ENCODE measurements at places on chromosomes 6 and 20.

GRCh38 chr20:62274332-62274950 is 28.4 kb upstream of the ADRM1 start:
- no peak for DNase-seq

GRCh38 chr20:59573837-59574236 is 30.5 kb upstream of the PHACTR3 start:
- no peak for DNase-seq

- DNase-seq: no peak
Observed at GRCh38 chr6:24879351-24879750, 56.4 kb downstream of the RIPOR2 start.

- DNase-seq: no peak
Observed at GRCh38 chr6:155147958-155148663, 115.7 kb upstream of the CLDN20 start.

- DNase-seq: no peak
Observed at GRCh38 chr6:14434916-14435690, 317.5 kb downstream of the CD83 start.

DNA sequence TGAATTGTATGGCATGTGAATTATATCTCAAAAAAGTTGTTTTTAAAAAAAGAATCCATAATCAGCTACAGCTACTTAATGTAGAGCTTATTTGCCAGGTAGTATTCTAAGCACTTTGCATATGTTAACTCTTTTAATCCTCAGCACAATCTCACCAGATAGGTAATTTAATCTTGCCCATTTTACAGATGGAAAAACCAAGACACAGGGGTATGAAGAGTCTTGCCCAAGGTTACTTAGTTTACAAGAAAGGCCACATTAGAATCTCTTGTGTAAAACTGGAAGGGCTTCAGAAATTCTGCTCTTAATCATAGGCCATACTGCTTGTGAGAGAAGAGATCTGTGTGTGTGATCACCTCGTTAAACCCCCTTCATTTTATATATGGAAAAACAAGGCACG is 13.4 kb upstream of the RNF182 start:
- no peak for DNase-seq

DNA sequence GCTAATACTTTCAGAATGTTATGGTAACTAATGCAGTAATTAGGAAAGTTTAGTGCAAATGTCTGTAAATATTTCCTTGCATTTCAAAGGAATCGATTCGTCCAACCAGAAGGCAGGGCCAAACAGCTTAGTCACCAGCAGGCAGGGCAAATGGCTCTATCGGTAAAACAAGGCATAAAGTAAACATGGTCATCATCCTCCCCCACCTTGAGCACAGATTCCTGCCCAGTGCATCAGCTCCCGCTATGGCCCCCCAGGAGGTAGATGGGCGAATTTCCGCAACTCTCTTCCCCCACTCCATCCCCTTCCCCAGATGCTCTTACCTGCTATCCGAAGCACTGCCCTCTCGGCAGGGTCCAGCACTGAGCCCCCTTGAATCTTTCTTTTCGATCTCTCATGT is 103.8 kb upstream of the BEND6 start:
- DNase-seq: no peak

DNA sequence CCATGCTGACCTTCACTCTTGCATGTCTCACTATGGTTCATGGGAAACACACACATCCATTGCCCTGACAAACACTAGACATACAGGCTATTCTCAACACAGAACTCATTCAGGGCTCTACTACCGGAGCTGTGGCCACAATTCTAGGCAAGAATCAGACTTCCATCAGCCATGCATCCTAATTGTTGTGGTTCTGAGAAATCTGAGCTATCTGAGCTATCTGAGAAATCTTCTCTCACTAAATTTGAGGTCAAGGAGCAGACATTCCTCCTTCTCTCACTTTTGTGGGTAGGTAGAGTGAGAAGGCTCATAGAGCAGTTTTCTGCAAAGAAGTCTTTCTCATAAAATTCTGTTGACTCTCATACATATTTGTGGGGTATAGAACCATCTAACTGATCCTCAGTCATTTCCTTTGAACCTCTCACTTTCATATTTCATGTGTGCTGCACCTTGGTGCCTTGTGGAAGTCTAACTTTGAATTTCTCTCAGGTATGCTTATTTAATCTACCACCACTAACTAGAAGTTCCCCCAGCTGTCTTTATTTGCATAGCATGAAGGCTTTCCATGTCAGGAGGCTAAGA is 43.6 kb downstream of the ADGRF1 start:
- no peak for DNase-seq

DNA sequence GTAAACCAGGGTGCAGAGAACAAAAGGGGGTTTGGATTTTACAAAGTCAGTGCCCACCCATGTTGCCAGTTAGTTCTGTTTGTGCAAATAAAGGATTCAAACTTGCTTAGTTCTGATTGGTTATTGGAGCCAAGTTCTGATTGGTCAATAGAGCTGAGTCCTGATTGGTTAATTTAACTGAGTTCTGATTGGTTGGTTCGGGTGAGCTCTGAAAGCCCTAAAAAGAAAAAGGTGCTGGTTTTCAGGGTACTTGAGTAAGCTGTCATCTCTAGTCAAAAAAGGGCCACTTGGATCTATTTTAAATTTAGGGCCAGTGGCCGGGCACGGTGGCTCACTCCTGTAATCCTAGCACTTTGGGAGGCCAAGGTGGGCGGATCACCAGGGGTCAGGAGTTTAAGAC is 47.6 kb downstream of the SCGN start:
- no peak for DNase-seq

- no peak for DNase-seq
Observed at GRCh38 chr6:35475573-35475972, 7.4 kb downstream of the RPL10A start.

DNA sequence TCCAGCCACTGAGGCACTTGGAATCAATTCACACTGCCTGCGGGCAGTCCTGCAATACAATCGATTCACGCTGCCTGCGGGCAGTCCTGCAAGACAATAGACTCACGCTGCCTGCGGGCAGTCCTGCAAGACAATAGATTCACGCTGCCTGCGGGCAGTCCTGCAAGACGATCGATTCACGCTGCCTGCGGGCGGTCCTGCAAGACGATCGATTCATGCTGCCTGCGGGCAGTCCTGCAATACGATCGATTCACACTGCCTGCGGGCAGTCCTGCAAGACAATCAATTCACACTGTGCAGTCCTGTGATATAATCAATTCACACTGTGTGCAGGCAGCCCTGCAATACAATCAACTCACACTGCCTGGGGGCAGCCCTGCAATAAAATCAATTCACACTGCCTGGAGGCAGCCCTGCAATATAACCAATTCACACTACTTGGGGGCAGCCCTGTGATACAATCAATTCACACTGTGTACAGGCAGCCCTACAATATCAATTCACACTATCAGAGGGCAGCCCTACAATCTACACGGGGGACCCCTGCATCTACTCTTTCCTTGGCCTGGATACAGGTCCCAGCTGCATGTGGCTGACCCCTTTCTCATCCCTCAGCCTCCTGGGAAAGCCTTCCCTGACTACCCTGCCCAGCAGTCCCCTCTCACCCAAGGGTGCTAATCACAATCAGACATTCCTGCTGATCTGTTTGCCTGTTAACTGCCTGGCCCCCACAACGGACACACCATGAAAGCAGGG is 10.4 kb downstream of the TAF4 start:
- DNase-seq: no peak

DNA sequence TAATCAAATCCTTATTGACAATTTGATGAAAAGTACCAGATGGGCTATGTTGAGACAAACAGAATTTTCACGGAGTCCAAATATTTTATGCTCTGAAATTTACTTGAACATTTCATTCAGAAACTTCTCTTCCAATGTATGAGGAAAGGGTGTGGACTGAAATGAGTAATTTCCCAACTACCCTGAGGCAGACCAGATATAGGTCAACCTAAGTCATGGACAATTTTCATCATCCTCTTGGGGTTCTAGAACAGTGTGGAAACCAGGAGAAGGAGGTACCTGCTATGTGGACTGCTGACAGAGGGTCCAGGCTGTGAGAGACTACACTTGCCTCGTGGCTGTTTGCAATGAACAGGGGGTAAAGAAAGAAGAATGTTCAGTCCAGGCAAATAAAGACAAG is 323.0 kb downstream of the ESR1 start:
- no peak for DNase-seq

DNA sequence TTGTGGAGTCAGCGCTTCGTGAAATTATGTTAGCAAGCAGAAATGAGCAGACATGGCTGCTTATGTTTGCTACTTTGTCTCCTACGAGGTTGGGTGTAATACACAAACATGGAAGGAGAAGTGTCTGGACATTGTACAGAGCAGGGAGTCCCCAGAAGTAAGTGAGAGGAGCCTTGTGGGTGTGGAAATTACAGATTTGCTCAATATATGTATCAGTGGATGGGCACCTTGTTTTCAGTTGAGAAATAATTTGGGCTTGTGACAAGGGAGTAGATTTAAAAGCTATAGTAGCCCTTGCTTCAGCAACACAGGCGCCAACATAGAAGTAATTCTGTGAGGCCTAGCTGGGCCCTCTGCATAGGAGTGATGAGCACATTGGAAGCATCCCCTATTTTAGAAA is 49.2 kb downstream of the HECA start:
- DNase-seq: no peak

DNA sequence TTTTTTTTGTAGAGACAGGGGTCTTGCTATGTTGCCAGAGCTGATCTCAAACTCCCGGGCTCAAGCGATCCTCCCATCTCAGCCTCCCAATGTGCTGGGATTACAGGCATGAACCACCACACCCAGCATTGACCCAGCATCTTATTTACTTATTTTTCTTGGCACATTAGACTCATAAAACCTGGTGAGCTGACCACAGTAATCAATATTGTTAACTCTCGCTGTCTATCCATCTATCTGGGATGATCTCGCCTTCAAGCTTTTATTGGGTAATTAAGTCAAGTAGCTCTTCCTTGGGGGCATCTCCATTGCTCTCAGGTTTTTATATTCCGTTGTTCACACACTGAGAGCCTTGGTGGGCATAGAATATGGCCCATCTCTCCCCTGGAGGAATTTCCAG is 17.0 kb downstream of the PNPLA1 start:
- DNase-seq: no peak

DNA sequence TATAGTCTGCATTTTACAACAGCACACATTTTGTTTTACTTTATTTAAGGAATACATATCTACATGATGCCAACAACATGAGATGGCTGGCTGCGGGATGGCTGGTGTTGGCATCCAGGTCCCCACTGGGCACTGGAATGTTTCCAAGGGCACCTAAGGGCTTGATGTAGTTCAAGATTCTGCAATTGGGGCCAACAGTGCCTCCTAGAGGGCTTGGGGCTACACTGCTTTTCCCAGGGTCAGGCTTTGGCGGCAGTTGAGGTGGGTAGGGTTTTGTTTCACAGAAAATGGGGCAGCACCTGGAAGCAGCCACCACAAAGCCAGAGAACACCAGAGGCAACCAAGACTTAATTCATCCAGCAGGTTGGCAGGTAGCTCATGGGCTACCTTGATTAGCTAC is 202.2 kb upstream of the PRND start:
- no peak for DNase-seq

- DNase-seq: no peak
Observed at GRCh38 chr20:709991-710779, 34.6 kb upstream of the SCRT2 start.

- DNase-seq: no peak
Observed at GRCh38 chr6:166563805-166564204, 22.7 kb downstream of the RAMACL start.

GRCh38 chr6:47665112-47665511 is 33.3 kb upstream of the ADGRF4 start:
- no peak for DNase-seq

DNA sequence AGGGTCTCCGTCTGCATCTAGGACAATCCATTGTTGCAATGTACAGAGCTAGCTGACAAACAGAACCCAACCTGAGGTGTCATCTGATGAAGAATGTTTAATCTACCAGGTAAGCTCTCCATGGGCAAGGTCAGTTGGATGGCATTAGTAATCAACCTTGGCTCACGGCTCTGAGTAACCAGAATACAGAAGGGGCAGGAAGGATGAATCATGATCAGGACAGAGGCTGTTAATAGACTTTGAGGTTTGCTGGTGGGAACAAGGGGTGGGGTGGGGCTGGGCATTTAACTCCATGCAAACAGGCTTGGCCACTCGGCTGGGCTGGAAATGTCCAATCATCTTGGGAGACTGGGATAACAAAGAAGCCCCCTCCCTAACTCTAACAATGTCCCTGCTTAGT is 77.1 kb upstream of the MRPS10 start:
- DNase-seq: no peak

DNA sequence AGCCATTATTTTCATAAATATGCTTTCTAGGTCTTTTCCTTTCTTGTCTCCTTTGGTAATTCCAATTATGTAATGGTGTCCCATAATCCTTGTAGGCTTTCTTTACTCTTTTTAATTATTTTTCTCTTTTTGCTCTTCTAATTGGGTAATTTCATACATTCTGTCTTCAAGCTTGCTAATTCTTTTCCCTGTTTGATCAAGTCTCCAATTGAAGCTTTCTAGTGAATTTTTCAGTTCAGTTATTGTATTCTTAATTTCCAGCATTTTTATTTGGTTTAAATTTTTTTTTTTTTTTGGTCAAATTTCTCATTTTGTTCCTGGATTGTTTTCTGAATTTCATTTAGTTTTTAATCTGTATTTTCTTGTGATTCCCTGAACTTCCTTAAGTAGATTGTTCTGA is 74.9 kb upstream of the UST start:
- DNase-seq: no peak

- no peak for DNase-seq
Observed at GRCh38 chr20:21179757-21180156, 53.9 kb downstream of the KIZ start.

- no peak for DNase-seq
Observed at GRCh38 chr6:66717801-66718200, 1010.8 kb upstream of the EYS start.

DNA sequence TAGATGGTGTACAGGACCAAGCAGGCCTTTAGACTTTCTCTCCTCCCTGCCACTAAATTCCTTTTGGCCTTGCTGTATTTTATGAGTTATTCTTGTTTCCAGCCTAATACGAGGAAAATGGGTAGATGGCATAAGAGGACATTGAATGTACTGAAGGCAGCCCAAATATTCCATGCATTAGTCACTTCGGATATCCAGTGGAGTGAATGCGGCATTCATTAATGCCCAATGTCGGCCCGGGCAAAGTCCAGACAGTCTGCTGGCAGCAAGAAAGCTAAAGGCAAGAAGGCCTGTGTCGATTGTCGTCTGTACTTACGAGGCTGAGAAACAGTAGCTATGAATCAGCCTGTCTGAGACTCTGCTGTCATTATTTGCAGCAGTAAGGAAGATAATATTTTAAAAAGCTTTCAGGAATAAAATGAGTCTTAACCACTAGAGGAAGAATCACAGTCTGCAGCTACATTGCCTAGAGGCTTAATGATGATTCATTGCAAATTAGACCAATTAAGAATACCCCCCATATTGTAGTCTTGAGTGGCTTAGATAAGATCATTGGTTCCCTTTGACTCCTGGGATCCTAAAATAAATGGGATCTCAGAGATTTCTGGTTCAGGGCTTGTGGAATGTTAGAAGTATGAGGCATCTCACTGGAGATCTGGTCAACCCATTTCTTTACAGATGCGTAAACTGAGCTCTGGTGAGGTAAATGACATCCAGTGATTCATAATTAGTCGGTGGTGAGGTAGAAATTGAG is 534.1 kb upstream of the JAG1 start:
- DNase-seq: no peak
